Fibroblast of lung (primary cell): ENCODE measurements at places on chromosomes 12 and 14.

DNA sequence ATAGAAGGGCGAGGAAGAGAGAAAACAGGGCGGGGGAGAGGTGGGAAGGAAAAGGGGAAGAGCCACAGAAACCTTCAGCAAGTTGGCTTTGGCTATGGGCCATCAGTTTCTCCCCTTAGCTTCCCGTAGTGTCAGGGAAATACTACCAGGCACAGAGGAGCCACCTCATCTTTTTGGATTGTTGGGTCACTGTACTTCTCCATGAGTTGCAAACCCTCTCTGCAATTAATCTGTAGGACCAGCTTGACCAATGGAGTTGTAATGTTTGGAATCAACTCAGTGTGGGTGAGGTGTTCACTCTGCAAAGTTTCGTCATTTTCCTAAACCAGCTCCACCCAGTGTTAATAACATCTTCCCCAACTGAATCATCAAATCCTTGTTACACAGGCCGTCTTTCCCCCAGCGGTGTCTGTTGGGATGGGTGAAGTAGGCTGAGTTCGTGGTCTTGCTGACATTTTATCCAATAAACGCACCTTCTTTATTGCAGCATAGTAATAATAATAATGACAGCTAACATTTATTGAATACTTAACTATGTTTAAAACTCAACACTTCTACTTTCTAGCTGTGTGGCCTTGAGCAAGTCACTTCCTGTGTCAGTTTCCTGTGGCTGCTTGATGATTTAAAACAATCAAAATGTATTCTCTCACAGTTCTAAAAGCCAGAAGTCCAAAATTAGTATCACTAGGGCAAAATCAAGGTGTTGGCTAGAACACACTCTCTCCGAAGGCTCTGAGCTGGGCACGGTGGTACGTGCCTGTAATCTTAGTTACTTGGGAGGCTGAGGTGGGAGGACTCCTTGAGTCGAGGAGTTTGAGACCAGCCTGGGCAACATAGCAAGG, 8.1 kb upstream of the GLTP start:
- DNase-seq, result peak; percentile 91

- peak; percentile 51 for DNase-seq
Observed at GRCh38 chr12:26833743-26834490, 923 bp upstream of the ITPR2 start.

- DNase-seq, result no peak
Observed at GRCh38 chr14:82879949-82880535, 1346.4 kb upstream of the SEL1L start.

GRCh38 chr12:118064608-118065007, 3.6 kb upstream of the WSB2 start:
- no peak for DNase-seq

- DNase-seq, result peak; percentile 87
Observed at GRCh38 chr12:62817556-62818271, 117.2 kb downstream of the PPM1H start.

GRCh38 chr12:26056335-26056734, 68.5 kb downstream of the BHLHE41 start:
- DNase-seq, result peak; percentile 51

GRCh38 chr14:105100910-105101309, 35.7 kb upstream of the GPR132 start:
- no peak for DNase-seq

- no peak for DNase-seq
Observed at GRCh38 chr12:69999561-69999960, 174.5 kb downstream of the MYRFL start.

GRCh38 chr14:34824256-34824655, 50.9 kb downstream of the BAZ1A start:
- no peak for DNase-seq

- DNase-seq, result no peak
Observed at GRCh38 chr14:57038689-57039088, 228.4 kb upstream of the OTX2 start.

DNA sequence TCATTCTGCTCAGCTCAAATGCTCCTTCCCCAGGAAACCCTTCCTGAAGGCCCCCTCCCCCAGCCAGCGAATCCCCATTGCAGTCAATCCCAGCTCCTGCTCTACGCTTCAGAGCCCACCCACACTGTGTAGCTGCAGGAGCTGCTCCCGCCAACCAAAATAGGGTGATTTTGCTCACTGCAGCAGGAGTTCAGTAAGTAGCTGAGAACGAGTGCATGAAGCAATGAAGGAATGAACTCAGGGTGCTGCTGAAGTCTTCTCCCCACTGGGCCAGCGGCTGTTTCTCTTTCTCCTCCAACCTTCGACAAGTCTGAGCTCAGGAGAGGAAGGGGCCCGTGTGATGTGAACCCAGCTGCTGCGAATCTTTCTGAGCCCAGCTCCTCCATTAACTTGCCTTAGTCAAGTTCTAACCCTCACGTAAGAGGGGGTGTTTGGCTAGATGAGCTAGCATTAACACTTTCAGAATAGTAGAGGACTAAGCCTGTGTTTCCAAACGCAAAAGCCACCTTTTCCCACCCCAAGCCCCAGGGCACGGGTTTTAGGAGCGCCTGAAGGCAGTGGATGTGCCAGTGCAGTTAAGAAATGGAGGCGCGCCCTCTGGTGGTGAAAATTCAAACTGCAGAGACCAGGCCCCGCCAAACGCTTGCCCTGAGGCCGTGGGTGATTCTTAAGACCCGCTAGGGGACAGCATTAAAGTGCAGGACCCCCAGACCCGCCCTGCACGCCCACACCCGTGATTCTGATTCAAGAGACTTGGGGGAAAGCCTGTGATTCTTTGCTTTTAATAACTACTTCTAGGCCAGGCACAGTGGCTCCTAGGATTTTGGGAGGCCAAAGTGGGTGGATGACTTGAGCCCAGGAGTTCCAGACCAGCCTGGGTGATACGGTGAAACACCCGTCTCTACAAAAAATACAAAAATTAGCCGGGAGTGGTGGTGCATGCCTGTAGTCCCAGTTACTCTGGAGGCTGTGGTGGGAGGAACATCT, 11.9 kb upstream of the SERPINA4 start:
- DNase-seq, result peak; percentile 49

DNA sequence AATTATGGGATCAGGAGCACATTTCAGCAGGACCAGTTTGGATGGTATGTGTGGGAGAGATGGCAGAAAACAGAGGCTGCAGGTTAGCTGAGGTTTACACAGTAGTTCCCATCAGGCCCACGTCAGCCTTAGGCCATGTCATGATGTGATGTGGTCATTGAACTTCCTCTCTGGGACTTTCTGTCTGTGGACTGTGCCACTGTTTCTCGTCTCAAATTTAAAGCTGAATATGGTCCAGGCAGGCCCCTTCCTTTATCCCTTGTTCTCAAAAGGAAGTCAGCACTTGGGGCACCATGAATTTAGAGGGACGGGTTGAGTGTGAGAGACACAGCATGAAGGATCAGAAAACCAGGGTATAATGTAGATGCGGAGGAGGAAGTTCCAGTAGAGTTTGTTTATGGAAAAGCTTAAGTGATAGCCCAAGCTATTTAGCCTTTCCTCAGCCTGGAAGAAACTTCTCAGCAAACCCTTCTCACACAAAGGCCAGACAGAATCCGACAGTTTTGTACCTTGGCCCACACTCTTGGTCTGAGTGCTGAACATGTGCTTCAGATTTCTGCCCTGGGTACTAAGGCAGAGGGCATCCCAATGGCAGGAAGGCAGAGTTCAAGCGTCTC, 3.6 kb upstream of the IGFBP6 start:
- no peak for DNase-seq

GRCh38 chr14:47278233-47278842, 397.1 kb downstream of the MDGA2 start:
- DNase-seq, result peak; percentile 2

GRCh38 chr12:34296143-34297041, 274.1 kb downstream of the ALG10 start:
- DNase-seq, result no peak

DNA sequence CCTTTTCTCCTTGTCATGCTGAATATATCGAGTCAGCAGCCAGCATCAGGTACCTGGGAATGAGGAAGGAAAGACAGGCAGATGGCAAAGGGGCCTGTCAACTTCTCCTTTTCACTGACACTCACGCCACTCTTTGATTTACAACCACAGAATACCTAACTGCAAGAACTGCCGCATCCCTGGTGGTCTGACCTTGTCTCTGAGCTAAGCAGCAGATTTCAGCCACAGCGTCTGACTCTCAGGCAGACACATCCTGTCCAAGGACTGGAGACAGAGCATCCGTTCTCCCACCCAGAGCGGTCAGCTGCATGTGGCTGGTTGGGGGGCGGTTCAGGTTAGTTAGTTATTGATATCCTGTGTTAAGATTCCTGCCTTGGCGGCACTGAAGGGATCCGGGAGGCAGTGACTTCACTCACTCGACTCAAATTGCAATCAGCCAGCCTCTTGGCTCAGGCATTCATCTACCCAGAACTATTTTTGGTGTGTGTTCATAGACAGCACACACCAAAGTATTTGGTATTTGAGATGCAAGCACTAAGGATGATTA, 11.2 kb upstream of the MAP1LC3B2 start:
- no peak for DNase-seq

GRCh38 chr12:52005903-52006703, 643 bp upstream of the TAMALIN start:
- DNase-seq, result no peak

- no peak for DNase-seq
Observed at GRCh38 chr12:126519833-126520232, 1454.6 kb downstream of the AACS start.

DNA sequence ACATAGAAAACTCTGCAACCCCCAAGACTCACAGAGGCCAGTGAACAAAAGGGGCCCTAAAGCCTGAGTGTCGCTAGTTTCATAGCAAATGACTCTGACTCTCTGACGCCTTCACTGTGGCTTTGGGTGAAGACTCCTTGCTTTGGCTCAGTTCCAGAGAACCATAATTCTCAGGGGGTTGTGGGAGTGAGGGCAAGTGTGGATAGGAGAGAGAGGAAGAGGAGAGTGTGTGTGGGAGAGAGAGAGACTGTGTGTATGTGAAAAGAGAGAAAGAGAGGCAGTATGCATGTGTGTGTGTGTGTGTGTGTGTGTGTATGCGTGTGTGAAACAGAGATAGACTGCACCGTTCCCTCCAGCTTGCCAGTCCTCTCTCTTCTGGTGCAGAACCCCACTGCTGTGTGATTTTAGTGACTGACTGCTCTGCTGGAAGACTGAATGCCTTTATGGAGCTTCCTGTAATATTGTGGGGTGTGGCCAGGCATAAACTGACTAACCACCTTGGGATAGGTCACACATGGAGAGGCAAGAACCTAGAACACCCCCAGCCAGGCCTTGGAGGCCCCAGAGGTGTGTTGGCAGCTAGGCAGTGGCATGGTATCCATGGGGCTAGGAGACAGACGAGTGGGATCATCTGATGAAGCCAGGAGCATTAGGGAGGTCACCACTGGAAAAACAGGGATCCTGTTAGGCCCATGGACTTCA, 45.9 kb upstream of the STXBP6 start:
- no peak for DNase-seq

- no peak for DNase-seq
Observed at GRCh38 chr12:674272-674781, 11.1 kb upstream of the NINJ2 start.

- DNase-seq, result no peak
Observed at GRCh38 chr12:66599816-66600215, 79.1 kb downstream of the GRIP1 start.
